ENCODE measurements at places on chromosomes 5 and 9.

- no peak for DNase-seq
Measured at GRCh38 chr5:80618438-80618837, 36.0 kb upstream of the MSH3 start.

DNA sequence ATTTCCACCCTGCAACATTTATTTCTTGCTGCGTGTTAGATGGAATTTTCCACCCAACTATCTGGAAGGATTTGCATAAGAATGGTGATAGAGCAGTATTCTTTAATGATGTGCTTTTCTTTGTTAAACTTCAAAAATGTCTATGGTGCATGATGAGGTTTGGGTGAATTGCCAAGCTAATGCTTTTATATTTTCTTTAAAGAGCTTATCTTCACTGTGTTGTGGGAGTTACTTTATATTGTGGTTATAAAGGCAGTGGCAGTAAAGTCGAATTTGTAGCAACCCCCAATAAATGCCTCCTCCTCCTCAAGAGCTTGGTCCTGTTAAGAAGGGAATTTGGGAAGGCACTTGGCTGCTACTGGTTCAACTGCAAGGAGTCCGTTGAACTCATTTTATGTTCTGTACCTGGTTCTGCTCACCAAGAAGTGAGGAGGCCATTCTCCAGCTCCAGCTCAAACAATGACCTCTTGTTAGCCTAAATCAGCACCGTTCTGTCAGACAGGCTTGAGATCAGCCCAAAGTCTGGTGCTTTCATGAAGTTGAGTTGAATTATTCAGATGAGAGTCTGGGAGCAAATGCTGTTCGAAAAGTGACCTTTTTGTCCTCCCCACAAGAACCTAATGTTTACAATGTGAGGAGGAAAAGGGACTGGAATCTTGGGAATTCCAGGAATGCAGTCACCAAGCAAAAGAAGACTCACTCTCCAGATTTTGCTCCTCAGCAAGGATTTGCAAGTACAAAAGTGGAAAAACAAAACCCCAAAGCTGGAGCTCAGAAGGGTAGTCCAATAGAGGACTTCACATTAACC, 217.0 kb downstream of the TMEM38B start:
- peak; percentile 40 for DNase-seq

DNA sequence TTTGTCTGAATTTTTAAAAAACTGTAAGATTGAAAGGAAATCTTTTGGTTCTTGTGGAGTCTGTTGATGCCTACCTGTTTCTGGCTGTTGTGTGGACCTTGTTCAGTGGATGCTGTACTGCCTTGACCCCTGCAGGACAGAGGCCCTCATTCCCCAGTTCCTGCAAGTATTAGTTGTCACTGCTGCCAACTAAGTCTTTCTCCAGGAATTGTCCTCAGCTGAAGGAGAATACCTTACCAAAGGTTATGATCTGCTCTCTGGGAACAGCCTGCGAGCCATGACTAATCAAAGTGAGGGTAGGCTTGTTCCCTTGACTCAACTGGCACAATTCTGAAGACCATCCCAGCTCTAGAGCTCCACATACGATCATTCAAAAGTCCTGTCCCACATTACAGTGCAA, 145.3 kb upstream of the FST start:
- no peak for DNase-seq

GRCh38 chr5:131794586-131794985, 2.2 kb downstream of the FNIP1 start:
- no peak for DNase-seq

- DNase-seq: no peak
Measured at GRCh38 chr5:72412283-72413055, 92.3 kb downstream of the PTCD2 start.

DNA sequence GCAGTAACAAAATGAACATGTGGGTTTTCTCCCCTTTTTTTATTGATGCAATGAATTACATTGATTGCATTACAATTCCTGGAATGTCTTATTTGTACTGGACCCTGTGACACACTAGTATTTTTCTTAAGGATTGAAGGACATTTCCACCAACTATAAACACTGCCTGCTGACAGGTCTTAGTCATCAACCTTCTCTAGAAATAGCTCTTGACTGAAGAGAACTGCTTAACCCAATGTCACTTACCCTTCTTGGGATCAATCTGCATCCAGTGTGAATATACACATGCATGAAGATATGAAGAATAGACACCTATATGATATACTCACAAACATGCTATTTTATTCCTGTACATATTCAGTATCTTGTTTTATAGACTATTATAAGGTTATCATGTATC, 130.6 kb downstream of the FBXO38 start:
- DNase-seq: no peak

- no peak for DNase-seq
Measured at GRCh38 chr5:180785121-180785781, 17.4 kb downstream of the MGAT1 start.

DNA sequence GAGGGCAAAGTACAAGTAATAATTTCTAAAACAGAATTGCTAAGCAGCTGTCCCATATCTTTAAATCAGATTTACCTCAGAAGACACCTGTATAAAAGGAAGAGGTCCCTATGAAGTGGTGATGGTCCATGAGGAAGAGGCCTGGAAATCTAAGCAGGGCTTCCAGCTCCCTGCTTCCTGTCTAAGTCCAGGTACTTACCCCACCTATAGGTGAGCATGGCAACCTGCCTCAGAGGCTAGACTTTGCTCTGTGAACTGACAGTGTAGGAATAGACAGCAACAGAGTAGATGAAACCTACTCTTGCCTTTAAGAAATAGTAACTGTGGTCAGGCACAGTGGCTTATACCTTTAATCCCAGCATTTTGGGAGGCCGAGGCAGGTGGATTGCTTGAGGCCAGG, 55.8 kb upstream of the ARRDC3 start:
- no peak for DNase-seq

DNA sequence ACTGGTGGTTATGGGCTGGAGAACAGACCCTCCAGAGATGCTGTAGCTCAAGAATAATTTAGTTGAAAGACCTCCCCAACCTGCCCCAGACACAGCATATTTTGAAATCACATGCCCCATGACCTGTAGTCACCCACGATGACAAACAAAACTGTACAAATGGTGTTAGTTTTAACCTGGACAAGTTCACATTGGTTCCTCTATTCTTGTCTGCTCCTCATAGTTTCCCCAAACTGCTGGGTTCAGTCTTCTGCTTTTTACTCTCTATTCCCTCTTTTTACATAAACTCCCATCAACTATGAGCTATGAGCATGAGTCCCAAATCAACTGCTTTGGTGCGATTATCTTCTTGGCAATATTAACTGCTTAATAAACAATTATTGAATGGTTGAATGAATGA, 365.3 kb upstream of the CLINT1 start:
- no peak for DNase-seq

DNA sequence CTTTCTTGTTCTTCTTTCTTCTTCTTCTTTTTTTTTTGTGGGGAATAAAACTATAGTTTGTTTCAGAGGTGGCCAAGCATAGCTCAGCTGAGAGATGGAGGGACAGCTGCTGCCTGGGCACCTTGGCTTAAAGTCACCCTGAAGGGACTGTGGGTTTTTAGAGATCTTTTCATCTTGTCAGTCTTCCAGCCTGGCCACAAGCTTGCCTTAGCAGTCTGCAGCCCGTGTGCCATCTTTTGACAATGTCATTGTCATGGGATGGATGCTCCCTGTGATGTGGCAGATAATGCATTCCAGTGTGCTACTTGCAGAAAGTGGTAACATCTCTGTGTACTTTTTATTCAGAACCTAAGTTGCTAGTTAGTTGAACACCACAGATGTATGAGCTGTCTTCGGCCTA, 280.8 kb downstream of the FANCC start:
- no peak for DNase-seq

DNA sequence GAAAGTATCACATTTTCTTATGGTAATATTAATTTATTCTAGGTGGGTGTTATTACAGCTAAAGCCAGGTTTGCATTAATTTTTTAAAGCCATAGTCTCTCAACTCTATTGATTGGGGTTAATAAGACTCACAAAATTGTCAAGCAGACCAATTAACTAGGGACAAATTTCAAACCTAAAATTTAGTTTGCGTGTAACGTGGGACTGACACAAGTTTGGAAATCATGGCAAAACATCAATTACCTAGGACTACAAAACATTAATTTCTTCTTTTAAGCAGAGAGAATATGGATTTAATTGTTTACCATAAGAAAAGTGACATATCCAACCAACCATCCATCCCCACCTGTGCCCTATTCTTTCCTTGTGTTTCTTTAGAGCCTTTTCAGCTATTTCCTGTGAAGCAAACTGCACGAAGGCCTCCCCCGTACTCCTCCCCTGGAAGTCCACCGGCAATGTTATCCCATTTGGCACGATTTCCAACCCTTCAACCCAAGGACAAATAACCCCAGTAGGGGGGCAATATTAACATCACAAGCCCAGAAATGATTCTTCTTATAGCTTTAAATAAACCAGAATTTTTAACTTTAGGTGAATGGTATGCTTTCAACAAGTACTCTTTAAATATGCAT, 4.4 kb downstream of the HNRNPH1 start:
- DNase-seq: no peak

- DNase-seq: peak; percentile 48
Measured at GRCh38 chr9:98022447-98022846, 34.1 kb upstream of the NANS start.

- no peak for DNase-seq
Measured at GRCh38 chr9:34686231-34686630, 4.8 kb downstream of the CCL19 start.

DNA sequence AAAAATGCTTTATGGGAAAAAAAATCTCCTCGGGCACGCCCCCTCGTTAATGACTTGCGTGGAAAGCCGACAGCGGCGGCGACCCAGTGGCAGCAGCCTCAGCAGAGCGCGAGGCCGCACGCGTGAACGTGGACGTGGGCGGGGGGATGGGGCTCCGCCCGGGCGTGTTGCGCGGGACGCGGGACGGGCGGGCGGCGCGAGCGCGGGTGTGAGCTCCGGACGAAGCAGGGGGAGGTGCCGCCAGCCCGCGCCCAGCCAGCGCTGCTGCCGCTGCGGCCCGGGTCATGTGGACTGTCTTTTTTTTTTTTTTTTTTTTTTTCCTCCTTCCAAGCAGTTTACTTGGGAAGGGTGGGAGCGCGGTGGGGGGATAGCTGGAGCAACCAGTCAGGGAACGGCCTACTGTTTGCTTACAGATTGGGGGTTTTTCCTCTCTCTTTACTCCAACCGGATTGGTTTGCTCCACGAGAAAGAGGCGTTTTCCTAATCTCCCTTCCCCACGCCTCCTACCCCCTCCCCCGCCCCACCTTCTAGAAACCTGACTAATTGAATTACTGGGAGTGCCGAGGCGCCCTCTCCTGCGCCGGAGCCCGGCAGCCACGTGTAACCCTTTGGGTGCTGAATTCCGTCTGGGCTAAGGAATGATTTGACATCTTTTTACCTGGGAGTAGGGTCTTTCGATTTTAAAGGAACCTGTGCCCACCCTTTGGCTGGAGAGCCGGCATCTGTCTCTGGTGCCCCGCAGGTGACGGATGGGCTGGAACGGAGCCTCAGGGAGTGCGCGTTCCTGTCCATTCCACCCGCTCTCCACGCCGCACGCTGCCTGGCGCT, 1.7 kb upstream of the EFNA5 start:
- DNase-seq: peak; percentile 96

- DNase-seq: no peak
Measured at GRCh38 chr5:146041180-146041789, 64.1 kb downstream of the PLAC8L1 start.

DNA sequence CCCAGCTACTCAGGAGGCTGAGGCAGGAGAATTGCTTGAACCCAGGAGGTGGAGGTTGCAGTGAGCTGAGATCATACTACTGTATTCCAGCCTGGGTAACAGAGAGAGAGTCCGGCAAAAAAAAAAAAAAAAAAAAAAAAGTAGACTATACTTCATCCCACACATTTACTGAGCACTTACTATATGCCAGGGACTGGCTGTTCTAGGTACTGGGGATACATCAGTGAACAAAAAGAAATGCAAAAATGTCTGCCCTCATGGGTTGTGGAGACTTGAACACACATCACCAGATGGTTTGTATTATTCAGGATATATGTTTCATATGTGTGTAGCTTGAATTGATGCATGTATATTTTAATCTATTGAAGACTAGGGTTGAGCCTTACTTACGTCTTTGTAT, 2.9 kb upstream of the LHFPL2 start:
- DNase-seq: no peak

GRCh38 chr5:14872070-14872989, 752 bp upstream of the ANKH start:
- no peak for DNase-seq

- no peak for DNase-seq
Measured at GRCh38 chr9:98146101-98146991, 27.3 kb upstream of the TRIM14 start.

GRCh38 chr5:178325679-178326373, 93.2 kb upstream of the PHYKPL start:
- no peak for DNase-seq

- DNase-seq: no peak
Measured at GRCh38 chr5:112583166-112583565, 154.5 kb upstream of the APC start.

- DNase-seq: no peak
Measured at GRCh38 chr9:92808726-92809451, 44.3 kb upstream of the BICD2 start.

- DNase-seq: no peak
Measured at GRCh38 chr9:115350548-115350947, 232.6 kb upstream of the TNC start.

- DNase-seq: no peak
Measured at GRCh38 chr5:140574165-140574564, 9.5 kb downstream of the SLC35A4 start.

GRCh38 chr5:141412854-141413539, at the start of gene PCDHGA10:
Gene PCDHGA10, plus strand, starts transcription at chr5:141412987. Its CDS starts 189 bp downstream, at chr5:141413176.
- peak; percentile 56 for DNase-seq

- peak; percentile 14 for DNase-seq
Measured at GRCh38 chr5:79297661-79298060, 61.7 kb downstream of the JMY start.

- no peak for DNase-seq
Measured at GRCh38 chr9:89145097-89145496, 33.5 kb downstream of the SHC3 start.

DNA sequence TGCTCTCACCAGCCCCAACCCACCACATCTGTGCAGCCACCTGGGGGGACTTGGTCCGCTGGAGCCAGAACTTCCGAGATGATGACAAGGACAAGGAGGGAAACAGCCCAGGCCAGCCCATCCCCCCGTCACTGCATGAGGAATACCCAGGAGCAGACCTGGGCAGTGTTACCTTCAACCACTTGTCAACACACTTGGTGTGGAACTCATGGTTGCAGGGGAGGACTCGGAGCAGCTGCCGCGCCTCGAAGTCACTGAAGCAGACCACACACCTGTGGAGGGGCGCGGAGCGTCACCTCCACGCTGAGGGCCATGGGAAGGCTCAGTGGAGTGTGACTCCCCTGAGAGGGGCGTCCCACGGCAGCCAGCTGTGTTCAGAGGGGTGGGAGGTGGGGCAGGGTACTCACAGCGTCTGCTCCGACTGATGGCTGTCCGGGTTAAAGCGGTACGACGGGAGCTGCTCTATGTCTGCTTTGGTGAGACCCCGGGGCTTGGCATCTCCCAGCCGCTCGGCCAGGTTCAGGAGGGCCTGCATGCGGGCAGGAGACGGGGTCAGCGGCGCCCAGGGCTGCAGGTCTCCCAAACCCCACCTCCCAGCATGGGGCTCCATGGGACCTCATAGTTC, 8.0 kb downstream of the RNF44 start:
- DNase-seq: no peak
